Cardiac ventricle fibroblast (primary cell): ENCODE measurements at places on chromosomes 11 and 22. TPM values are rescaled to one million over a fixed set of nuclear protein-coding genes. Genes with fewer than 3 reads are reported as not detected.

BAD gene
- total RNA-seq: 91.3 and 117 TPM in 2 replicates

YPEL1 gene
- 0.39 and 4.9 TPM in 2 replicates for total RNA-seq

MICALL1 gene
- total RNA-seq: 24.8 and 26.9 TPM in 2 replicates

CTNND1 gene
- total RNA-seq: 59.2 and 68.4 TPM in 2 replicates

SLC37A2 gene
- not detected in 2 replicates for total RNA-seq
